ENCODE measurements at places on chromosomes 2 and 18.

- no peak for DNase-seq
Measured at GRCh38 chr18:78900938-78901909, 78.4 kb upstream of the SALL3 start.

DNA sequence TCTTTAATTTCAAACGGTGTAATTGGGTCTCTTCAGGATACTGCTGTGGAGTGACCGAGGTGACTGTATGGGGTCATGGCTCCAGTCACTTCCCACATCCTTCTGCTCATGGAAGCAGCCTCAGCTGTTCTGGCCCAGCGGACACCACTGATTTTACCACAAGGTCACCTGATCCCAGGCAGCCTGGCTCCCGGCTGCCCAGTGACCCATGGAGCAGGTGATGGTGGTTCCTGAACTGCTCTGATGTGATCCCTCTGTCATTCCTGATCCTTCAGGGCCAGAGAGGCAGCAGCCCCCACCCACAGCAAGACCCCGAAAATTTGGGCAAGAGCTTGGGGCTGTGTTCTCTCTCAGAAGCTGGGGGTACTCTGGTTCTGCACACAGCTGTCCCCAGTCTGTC is 35.5 kb upstream of the HS6ST1 start:
- no peak for DNase-seq

DNA sequence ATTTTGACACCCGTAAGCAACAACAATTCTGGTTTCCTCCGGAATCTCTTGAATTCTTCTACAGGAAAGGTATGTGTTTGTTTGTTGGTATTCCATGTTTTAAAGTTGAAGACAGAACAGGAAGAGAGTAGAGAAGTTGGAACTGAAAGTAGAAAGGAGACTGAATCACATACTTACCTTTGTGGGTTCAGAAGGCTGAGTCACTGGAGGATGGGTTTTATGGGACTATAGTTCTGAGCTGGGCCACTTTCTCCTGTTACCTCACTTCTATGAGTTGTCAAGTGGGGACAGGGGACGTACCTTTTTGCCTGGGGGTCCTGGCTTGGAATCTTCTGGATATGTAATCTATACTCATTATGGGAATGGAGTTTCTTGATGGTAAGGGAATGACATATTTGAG is 40.9 kb downstream of the KDM3A start:
- no peak for DNase-seq

DNA sequence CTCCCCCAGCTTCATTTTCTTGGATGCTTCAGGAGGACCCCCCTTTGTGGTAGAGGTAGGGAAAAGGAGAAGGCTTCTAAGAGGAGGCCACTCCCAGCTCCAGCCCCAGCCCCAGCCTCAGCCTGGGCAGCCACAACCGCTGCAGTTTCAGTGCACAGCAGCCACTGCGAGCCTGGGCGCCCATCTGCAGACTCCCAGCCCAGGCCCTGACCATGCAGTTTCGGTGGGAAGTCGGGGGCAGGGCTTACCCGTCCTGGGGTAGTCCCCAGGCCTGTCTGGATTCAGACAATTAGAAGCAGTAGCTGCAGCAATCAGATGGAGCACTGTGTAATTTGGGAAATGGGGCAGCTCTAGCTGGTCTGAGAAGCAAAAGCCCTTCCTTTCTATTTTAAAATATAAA is 28.6 kb downstream of the ITM2C start:
- no peak for DNase-seq

GRCh38 chr18:10142496-10143160 is 228.8 kb downstream of the VAPA start:
- DNase-seq: no peak

GRCh38 chr2:24411488-24412151 is 51.3 kb upstream of the ITSN2 start:
- DNase-seq: no peak

DNA sequence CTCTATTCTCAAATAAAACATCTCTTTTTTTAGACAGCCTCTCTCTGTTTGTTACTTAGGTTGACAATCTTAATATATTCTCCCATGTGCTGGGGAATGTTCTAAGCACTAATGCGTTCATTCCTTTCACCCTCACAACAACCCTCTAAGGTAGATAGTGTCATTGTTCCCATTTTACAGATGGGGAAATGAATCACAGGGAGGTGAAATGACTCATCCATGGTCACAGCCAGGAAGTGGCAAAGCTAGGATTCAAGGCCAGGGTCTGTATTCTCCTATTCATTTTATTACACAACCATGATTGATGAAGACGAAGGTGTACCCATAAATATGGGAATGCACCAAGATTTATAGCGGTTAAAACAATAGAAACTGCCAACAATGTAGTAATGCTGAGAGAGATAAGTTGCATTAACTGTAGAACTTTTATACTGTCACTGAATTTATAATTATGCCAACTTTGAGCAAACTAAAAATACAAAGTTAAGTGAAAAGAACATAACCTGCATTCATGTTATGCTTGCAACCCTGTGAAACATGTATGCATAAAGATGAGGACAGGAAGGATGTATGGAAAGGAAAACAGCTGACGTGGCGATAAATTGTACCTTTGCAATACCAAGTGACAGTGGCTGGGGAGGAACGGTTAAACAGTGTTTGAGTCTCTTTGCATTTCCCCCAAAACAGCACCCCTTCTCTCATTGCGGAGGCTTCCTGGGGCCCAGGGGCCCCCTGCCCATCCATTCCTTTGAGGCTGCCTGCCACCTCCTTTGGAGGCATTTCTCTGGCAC is 257.7 kb upstream of the AGAP1 start:
- DNase-seq: no peak

DNA sequence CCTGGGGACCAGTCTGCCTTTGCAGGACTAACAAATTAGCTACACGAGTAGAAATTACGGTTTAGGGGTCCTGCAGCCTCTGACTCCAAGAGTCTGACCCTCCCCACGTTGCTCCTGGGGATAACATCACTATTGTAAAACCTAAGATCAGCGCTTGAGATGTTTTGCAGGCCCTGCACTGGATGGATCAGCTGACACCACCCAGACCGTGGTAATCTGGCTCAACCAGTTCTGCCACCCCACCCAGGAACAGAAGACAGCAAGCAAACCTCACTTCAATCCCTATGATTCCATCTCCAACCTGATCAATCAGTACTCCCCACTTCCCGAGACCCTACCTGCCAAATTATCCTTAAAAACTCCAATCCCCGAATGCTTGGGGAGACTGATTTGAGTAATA is 31.7 kb downstream of the NGEF start:
- DNase-seq: no peak

DNA sequence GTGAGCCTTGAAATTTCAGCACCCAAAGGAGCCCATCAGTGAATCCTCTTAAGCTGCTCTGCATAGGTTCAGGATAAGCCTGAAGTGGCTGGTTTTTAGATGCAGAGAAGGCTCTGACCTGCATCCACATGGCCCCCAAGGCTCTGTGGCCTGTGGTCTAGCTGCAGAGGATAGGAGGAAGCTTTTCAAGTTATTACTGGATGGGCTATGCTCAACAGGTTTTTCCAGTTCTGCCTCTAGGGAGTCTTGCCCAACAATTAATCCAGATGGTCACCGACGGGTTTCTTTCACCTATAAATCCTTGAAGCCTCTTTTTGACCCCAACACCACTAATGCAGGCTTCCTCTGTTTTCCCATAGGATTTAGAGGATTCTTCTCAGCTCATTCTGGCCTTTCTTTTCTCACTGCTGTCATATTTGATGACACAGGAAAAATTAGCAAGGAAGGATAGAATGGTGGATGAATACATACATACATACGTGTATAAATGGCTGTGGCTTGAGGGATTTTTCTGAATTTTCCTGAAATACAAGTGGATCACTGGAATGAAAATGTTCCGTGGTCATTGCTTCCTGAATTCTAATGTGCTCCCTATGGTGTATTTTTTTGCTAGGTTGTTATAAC is 52.2 kb upstream of the BCL2L11 start:
- DNase-seq: no peak

- DNase-seq: no peak
Measured at GRCh38 chr2:237729681-237730475, 68.7 kb upstream of the RBM44 start.

- DNase-seq: no peak
Measured at GRCh38 chr18:3493501-3494244, 43.7 kb downstream of the TGIF1 start.

DNA sequence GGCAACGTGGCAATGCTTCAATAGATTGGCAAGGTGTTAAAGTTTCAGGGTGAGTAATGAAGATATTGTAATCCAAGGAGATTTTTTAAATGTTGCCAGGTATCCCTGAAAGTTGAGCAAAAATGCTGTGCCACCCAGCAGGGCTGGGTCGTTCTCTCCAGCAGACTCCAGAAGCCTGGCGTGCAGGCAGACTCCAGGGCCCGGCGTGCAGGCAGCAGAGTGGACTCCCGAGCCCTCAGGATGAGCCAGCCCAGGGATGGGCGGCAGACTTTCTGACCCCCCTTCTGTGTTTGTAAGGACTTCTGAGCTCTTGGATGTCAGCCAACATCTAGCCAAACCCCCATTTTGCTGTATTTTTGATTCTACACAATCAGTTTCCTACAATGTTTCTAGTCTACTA is 289.1 kb downstream of the ZNF516 start:
- DNase-seq: no peak

DNA sequence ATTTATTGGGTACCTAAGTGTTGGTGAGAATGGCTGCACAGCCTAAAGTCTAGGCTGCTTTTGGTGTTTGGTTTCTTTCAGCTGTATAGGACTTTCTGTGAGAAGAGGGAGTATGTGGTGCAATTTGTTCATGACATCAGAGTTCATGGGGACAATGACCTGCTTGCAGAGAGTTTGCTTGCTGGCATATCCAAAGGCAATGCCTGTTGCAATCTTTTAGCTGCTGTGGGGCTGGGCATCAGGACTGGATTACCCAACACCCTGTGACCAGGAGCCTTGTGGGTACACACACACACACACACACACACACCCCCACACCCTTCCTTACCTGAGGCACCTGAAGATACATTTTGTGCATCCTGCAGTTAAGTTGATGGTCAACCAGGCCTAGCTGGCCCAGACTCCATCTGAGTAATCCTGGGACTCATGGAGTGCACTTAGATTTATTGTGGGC is 68.4 kb downstream of the LIPG start:
- no peak for DNase-seq

- DNase-seq: no peak
Measured at GRCh38 chr2:237309011-237309410, 105.0 kb downstream of the COL6A3 start.

DNA sequence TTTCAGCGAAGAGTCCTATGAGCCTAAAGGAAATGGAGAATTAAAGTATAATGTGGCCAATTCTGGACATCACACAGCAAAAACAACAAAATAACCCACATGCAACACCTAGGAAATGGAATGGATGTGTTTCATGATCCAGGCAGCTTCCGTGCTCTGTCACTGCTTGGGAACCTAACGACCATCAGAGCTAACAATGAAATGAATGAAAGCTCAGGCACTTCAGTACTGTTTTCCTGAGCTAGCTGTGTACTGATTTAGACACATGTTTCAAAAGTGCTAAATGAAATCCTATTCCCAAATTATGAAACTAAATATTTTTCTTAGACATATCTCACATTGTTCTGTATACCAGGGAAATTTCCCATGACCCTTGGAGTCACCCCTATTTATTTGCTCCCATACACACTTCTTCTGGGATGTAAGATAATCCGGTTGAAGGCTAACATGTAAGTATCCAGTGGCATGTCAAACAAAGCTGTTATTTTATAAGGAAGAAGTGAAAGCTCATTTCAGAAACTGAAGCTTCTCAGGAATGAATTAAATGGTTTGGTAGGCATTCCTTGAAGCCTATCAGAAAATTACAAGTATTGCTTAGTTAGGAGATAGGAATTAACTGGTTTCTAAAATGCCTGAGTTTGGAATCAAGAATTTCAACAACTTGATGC is 108.5 kb upstream of the RND3 start:
- DNase-seq: no peak

DNA sequence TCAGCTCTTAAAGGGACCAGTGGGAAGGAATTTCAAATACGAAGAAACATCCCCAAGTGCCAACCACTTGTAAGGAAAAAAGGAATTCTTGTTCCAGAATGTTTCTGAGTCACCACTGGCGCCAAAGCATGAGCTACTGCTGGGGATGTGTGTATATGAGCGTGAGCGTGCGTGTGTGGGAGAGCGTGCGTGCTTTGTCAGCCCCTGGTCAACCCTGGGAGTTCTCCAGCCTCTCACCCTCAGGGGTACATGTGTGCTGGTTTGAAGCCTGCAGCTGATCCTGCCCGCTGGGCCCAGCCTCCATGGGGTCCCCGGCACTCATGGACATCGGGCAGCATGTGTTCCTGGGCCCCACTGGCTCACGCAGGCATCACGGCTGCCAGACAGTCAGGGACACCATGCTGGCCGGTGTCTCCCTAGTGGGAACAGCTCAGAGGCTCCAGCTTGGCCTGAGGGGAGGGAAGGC is 17.1 kb downstream of the HS6ST1 start:
- no peak for DNase-seq

- DNase-seq: no peak
Measured at GRCh38 chr18:24315170-24315569, 82.5 kb downstream of the OSBPL1A start.

- DNase-seq: no peak
Measured at GRCh38 chr2:228268756-228269155, 87.3 kb upstream of the SPHKAP start.

GRCh38 chr2:149070681-149071320 is 32.3 kb downstream of the LYPD6B start:
- DNase-seq: no peak

- DNase-seq: no peak
Measured at GRCh38 chr2:217740756-217741155, 262.0 kb downstream of the TNS1 start.

DNA sequence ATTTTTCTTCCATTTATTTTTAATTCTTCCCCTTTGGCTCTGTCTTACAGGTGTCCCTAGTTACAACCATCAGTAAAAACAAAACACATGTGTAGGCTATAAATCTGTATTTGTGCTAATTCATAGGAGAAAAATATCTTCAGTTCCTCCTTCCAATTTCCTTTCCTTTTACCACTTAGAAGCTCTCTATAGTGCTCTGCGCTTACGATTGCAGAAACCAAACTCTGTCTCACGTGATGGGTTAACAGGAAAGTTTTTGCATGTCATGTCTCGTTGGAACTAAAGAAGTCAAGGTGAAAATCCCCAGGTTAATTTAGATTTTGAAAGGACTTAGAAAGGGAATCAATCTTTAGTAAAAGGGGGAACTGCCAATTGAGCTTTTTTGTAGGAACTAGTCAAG is 1390.5 kb upstream of the ZEB2 start:
- no peak for DNase-seq

DNA sequence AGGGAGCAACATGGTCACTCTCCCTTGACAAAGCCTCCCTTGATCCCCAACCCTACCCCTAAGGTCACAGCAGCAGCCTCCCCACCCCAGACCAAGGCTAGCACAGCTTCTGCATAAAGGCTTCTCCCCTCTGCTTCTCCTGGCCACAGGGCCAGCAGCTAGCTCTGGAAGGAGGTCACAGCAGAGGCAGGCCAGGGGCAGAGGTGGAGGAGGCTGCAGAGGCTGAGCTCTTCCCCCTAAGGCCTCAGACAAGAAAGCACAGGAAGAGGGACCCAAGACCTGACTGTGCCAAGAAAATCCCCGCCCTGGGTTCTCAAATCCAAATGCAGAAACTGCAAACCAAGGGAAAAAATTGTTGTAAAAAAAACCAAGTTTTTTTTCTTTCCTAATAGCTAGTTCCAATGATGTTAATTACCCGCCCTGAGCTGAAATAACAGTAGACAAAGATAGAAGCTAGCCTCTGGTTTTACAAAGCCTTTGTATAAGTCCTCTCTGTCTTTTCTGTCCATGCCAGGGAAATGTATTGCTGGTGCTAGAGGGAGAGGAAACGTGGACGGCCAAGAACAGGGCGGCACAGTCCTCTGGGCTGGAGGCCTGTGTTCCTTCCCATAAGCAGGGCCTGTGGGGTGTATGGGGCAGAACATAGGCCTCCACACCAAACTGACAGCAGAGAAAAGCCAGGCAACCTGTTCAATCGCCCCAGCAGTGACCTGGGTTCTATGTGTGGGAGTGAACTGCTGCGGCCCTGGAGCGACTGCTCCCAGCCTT is 79.5 kb downstream of the POLR1A start:
- no peak for DNase-seq

All from CD4-positive, alpha-beta T cell treated with Interferon alpha-2 for 1 hour (primary cell).